Putamen (tissue), 1 donor: ENCODE measurements at places on chromosomes 11 and 22.

GRCh38 chr11:36278531-36279282, 10.5 kb downstream of the COMMD9 start:
- DNase-seq: no peak

- DNase-seq: no peak
Measured at GRCh38 chr22:41923595-41924276, 2.9 kb downstream of the TNFRSF13C start.

DNA sequence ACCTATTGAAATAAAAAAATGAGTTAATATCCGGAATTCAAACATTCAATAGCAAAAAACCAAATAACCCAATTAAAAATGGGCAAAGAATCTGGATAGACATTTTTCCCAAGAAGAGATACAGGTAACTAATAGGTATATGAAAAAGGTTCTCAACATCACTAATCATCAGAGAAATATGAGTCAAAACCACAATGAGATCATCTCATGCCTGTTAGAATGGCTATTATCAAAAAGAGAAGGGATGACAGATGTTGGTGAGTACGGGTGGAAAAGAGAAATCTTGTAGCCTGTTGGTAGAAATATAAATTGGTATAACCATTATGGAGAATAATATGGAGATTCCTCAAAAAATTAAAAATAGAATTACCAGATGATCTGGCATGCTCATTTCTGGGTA, 26.9 kb upstream of the OR6M1 start:
- DNase-seq: no peak

GRCh38 chr11:74838188-74838587, 89.5 kb downstream of the RNF169 start:
- no peak for DNase-seq
